ENCODE measurements at places on chromosomes 5 and 9.
A peak's percentile ranks its signal among the peaks of the same experiment; 100 is the strongest.

GRCh38 chr5:143055596-143056338 is 285.6 kb downstream of the ARHGAP26 start:
- no peak for DNase-seq

GRCh38 chr5:16489322-16489791 is 23.8 kb upstream of the ZNF622 start:
- DNase-seq, result peak; percentile 57

DNA sequence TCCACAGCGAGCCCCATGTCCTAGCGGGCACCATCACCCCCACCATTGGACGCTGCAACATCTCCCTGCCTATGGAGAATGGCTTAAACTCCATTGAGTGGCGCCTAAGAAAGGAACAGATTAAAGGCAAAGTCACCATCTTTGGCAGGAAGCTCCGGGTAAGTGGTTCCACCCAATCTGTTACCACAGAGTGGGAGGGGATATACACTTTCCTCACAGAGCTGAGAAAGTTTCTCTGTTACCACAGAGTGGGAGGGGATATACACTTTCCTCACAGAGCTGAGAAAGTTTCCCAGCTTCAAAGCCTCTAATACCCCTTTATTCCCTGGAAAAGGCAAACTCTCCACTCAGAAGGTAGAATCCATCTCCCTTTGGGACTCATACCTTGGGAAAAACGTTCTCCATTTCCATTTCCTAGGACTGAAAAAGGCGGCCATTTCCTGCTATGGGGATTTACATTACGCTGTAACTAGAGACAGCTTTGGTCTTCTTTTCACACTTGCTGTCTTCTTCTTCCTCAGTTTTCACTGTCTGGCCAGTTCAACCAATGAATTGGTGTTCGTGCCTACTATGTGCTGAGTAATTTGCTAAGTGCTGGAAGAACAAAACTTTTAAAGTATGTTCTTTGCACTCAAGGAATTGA is 63.4 kb upstream of the WWC1 start:
- no peak for DNase-seq

GRCh38 chr5:41683181-41683580 is 172.8 kb upstream of the PLCXD3 start:
- no peak for DNase-seq

GRCh38 chr9:131584858-131585257 is 39.5 kb downstream of the PRRT1B start:
- no peak for DNase-seq

DNA sequence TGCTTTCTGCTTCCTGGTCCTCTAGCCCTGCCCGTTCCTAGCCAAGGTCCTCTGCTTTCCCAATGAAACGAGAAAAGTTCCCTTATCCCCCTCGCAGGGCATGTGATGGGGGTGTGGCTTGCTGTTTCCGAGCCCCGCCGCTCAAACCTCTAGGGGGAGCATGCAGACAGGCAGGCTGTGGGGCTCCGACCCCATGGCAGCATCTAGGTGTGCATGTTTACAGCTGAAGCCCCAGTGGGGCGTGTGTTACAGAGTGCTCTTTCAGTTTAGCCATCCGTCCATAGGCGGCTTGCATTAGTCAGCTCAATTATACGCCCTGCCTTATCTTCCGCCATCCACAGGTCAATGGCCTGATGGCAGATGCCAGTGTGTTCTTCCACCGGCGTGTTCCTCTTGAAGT is 48.3 kb upstream of the SPATA31E1 start:
- DNase-seq, result no peak

GRCh38 chr5:132205385-132206125 is 22.1 kb downstream of the P4HA2 start:
- no peak for DNase-seq

DNA sequence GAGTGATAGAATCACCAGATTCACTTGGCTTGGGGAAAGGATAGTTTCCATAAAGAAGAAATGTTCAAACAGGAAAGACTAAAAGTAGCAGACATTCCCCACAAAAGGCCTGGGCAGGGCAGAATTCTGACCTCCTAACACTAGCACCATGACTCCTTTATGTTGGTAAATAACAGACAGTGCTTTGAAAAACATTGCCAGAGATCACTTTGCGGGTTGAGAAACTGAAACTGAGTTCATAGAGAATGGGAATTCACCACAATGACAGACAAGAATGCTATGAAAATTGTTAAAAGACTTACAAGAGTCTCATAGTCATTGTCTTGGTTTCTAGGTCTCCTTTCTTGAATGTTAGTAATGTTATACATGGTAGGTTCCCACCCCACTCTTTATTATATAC is 172.5 kb upstream of the GLRA1 start:
- DNase-seq, result no peak

- no peak for DNase-seq
Observed at GRCh38 chr5:87061046-87061445, 206.6 kb upstream of the RASA1 start.

- DNase-seq, result no peak
Observed at GRCh38 chr9:95090871-95091577, 226.5 kb downstream of the FANCC start.

DNA sequence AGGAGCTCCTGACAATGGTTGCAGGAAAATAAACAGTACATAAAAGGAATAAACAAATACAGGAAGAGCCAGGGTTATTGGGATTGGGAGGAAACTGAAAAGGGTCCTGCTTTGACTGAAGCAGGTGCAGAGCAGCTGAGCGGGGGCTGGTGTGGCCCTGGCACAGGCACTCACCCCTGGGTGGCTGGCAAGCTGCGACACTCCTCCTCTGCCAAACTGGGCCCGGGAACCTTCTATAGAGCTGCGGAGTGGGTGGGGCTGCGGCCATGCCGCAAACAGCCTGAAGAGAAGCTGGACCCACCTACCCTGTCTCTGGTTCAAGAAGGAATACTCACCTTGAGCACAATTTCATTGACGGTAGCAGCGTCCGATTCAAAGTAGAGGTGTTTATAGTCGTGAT is 182.5 kb downstream of the GAPVD1 start:
- DNase-seq, result no peak

DNA sequence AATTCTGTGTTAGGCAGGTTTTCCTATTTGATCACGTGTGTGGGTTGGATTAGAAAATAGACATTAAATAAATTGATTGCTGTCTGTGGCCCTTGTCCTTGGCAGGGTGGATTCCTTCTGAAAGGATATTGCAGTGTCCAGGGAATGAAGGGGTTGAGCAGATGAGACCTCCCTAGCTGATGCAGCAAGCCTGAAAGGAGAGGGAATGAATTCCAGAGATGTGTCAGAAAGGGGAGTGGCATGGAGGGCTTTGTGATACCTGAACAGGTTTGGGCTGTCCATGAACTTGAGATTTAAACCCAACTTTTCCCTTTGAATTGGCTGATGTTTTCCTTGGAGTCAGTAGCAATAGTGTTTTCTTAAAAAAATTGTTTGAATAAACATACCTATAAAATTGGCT is 66.8 kb downstream of the ADCY2 start:
- DNase-seq, result no peak

- DNase-seq, result no peak
Observed at GRCh38 chr9:88508326-88508725, 26.7 kb upstream of the NXNL2 start.

DNA sequence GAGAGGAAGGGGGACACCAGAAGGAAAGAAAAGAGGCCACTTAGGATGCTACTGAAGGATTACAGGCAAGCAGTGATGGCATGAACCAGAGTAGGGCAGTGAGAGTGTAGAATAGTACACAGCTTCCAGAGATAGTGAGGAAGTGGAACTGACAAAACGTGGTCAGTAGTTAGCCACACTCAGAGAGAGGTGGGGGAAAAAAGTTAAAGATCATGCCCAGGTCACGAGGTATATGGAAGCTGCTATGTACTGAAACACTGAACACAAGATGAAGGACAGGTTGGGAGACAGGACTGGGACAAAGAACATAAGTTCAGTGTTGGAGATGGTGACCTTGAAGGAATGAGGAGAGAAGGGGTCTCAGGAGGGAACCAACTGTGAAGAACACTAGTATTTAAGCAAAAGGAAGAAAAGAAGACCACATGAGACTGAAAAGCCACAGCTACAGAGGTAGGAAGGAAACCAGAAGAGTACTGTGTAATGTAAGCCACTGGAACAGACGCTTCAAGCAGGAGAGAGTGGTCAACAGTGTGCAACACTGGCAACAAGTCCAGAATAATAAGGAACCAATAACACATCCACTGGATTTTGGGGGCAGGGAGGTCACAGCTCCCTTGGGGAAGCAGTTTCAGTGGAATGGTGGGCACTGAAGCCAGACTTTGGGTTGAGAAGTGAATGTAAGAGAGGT is 45.5 kb downstream of the ELL2 start:
- DNase-seq, result no peak

DNA sequence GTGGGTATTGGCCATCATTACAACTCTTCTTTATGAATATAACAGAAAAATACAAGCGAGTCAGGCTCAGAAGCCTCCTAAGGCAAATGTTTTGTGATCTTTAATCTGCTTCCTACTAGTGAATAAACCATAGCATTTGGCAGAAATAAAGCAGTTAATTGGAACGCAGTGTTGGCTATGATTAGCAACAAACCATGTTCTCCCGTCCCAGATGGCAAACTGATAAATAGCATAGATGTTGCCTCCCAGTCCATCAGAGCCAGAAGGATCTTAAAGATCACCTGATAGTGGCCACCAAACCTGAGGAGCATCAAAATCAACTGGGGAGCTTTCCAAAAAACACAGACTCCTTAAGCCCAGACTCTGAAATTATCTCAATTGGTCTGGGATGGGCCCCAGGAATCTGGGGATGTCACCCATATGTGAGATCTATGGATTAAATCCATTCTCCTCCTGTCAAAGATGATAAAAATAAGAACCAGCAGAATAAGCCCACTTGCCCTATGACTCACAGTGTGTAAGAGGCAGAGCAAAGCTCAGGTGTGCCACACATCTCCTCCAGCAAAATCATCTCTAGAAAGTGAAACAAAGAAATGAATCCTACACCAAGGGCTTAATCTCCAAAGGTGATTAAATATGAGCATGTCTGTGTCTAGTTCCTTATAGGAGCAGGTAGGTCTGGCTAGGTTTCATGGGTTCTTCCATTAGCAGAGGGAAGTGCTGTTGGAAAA is 50.3 kb downstream of the APBA1 start:
- DNase-seq, result no peak

DNA sequence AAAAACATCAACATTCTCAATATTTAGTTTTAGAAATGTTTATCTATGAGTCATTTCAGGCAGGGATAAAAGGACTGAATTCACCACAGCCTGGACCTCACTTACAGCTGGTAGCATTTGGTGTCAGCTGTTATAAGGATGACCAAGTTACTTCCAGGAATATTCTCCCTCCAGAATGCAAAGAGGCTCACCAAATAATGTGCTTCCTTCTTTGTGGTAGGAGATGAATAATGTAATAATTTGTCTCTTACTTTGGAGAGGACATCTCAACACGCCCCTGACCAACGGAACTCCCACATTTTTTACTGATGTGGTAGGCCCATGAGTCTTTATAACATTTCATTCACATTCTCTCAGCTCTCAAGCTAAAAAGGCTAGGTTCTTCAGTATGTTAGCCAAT is 825.9 kb upstream of the GRAMD2B start:
- DNase-seq, result no peak

DNA sequence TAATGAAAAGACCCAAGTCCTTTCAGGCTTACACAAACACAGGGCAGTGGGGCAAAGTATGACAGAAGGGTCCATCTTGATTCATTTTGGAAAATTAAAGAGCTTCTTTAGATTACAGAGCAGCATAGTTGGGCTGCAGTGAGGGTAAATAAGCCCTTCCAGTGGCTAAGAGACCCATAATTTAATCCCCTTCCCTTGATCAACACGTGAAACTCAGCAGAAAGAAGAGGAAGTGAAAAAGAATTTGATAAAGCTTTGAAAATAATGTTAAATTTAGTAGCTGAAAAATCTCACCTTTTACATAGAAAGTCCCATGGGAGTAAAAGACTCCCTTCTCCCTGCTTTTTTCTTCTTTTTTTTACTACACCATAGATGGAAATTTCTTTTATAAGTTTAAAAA is 87.6 kb downstream of the FREM1 start:
- DNase-seq, result no peak

DNA sequence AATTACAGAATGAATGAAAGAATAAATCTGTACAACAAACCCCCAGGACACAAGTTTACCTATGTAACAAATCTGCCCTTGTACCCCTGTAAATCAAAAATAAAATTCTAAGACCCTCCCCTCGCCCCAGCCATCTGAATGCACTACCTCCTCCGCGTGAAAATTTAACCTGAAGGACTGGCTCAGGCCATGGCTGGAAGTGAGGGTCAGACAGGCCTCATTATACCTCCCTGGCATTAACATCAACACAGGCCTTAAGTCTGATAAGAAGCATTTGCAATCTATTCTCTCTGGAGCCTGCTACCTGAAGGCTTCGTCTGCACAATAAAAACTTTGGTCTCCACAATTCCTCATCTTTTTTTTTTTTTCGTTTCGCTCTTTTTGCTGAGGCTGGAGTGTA is 48.7 kb upstream of the TTC39B start:
- DNase-seq, result no peak

DNA sequence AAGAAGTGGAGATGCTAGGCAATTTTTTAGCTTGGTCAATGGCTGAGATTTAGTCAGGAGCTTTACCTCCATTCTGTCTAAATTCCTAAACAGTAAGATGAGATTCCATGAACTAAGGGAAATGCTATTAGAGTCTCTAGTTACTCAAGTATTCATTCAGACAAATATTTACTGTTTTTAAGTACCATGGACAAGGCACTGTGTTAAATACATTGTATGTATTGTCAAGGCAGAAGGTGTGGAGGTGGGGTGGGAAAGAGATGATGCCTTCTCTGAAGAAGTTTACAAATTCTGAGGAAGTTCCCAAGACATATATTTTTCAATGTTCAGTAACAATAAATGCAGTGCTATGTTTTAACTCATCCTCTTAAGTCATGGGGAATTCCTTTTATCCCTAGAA is 459.9 kb upstream of the NMUR2 start:
- DNase-seq, result no peak

GRCh38 chr5:179765400-179765799 is 28.4 kb upstream of the LTC4S start:
- no peak for DNase-seq

DNA sequence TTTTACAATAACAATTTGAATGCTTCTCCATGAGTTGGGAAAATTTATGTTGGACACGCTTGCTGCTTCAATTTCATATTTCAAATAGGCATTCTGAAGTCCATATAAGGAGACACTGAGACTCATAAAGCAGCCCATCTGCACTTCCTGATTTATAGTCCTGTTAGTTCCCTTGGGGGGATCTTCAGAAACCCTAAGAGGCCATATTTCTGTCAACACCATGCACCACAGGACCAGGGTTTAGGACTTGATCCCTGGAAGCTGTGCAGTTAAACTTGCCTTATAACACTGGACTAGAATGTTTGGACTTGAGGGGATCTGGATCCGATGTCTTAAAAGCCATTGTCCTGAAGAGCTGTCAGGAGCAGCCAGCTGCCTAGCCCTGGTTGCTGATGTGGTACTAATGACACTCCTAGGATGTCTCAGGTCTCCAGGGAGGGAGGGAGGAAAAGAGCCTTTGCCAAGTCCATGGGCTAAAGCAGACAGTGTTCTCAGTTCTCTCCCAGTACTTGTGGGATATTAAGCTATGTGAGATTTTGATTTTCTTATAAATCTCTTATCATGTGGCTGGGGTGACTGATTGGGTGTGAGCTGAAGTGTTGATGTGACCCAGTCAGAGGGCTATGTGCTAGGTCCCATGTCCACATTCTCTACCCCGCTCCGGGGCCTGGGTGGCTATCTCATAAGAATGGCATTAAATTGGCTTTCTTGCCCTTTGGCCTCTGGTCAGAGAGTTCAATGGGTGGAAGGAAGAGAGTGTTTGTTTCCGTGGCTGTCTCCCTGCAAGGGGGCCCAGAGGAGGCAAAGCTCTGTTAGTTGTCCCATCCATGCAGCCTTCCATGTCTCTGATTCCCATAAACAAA is 399.8 kb downstream of the OSTF1 start:
- no peak for DNase-seq
